Natural killer cell (primary cell): ENCODE measurements at places on chromosomes 7 and 10.

DNA sequence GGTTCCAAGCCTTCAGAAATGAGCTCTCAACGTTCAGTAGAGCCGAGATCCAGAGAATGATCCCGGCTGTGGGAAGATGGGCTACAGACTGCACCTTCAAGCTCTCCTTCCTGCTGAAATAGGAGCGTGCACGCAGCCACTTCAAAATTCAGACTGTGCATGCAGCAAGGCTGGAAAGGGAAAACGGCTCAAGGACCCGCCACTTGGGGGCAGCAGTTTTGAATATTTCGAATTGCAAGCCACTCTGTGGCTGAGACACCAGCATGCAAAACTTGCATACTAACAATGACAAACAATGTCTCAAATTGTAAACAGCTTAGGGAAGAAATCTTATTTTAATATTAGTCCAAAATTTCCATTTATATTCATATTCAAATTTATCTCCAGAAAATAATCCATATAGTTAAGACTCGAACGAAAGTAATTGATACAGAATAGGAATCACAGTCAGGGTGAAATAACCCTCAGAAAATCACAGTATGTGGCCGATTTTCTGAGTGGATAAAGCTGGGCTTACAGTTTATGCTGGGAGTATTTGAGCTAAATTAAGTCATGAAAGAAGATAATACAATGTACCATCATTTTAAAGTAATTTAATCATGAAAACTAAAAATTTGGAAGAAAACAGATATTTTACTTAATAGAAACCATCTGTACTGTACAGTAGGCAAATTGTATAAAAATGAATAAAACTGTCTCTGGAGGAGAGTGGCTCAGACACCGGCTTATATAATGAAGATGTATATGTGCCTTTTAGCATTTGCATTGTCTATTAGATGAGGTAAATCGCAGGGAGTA is 137.9 kb upstream of the MKI67 start:
- H3K27ac ChIP-seq: no peak overlapping the region
- peak; percentile 51 for DNase-seq
- H3K36me3 ChIP-seq: no peaks in the 10 kb centered on the region
- H3K4me1 ChIP-seq: no peaks in the 10 kb centered on the region
- H3K27me3 ChIP-seq: peaks cover 11% of the 10 kb centered on the region

GRCh38 chr10:36185097-36185496 is 543.0 kb upstream of the FZD8 start:
- DNase-seq: no peak
- H3K27me3 ChIP-seq: no peaks in the 10 kb centered on the region
- no peaks in the 10 kb centered on the region for H3K36me3 ChIP-seq
- no peak overlapping the region for H3K4me3 ChIP-seq
- no peak overlapping the region for H3K27ac ChIP-seq

DNA sequence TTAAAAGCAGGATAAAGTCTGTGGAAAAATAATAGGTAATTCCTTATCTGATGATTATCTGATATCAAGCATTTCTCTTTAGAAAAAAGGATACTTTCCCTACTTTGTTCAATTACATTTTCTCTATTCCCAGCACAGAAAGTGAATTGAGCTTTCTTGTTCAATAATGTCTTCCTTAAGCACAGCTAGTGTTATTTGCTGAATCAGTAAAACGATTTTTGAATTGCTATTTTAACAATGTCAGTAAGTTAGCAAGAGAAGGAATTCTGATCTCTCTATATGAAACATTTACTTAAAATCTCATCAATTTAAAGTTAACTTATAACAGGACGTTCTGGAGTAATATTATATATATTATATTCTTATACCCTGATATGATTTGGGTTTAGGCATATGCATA is 337.2 kb upstream of the ANKRD30A start:
- H3K4me1 ChIP-seq: no peaks in the 10 kb centered on the region
- no peaks in the 10 kb centered on the region for H3K27me3 ChIP-seq
- H3K27ac ChIP-seq: no peak overlapping the region
- no peaks in the 10 kb centered on the region for H3K36me3 ChIP-seq
- H3K4me3 ChIP-seq: no peak overlapping the region

GRCh38 chr10:132282667-132283603 is 24.8 kb downstream of the STK32C start:
- H3K27ac ChIP-seq: no peak overlapping the region
- H3K36me3 ChIP-seq: no peaks in the 10 kb centered on the region
- no peaks in the 10 kb centered on the region for H3K27me3 ChIP-seq
- no peaks in the 10 kb centered on the region for H3K4me1 ChIP-seq

- no peaks in the 10 kb centered on the region for H3K27me3 ChIP-seq
- no peaks in the 10 kb centered on the region for H3K4me1 ChIP-seq
- no peak overlapping the region for H3K27ac ChIP-seq
- H3K36me3 ChIP-seq: no peaks in the 10 kb centered on the region
- no peak overlapping the region for H3K4me3 ChIP-seq
- no peak for DNase-seq
Measured at GRCh38 chr7:158033196-158033595, 554.4 kb downstream of the PTPRN2 start.

DNA sequence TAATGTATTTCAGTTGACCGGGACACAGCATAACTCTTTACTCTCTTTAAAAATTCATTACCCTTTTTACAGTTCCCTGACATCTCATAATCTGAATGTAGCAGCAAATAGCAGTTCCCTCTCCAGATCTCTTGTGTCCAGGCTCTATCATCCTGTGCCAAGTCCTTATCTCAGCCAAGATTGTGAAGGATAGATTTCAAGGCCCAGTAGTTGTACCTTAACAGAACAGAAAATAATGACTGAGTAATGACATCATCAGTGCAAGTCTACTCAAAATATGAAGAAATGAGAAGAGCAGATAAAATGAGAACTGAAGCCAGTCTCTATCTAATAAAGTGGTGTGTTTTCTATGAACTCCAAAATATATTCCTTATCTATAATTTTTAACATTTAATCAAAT is 92.6 kb downstream of the TFEC start:
- no peaks in the 10 kb centered on the region for H3K36me3 ChIP-seq
- H3K4me3 ChIP-seq: no peak overlapping the region
- H3K27me3 ChIP-seq: no peaks in the 10 kb centered on the region
- H3K27ac ChIP-seq: no peak overlapping the region

DNA sequence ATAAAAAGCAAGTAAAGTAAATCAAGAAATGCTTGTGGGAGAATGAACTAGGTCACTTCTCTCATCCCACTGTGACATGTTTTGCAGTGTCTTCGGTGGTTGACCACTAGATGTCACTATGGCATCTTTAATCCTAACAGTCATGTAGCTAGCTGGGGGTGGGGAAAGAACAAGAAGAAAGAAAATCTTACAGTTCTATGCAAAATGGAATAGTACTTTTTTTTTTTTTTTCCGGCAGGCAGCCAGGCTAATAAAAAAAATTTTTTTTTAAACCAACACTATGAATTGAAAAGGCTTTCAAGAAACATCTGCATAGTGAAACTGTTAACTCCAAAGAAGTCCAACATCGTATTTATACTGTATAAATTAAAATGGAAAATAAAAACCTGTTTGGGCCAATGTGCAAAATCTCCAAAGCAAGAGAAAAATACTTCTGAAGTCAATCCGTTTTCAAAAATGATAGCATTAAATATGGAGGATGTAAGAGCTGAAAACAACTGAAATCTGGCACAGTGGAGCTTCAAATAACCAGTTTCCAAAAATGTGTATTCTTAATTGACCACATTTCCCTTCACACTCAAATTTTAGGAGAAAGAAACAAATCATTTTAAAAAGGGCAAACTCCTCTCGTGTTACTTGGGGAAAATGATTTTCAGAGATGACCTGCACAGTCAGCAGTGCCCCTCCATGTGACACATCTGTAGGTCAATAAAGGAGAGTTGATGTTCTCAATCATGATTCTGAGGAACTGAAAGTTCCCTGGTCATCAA is 38.5 kb downstream of the CDK1 start:
- no peaks in the 10 kb centered on the region for H3K27me3 ChIP-seq
- no peaks in the 10 kb centered on the region for H3K4me1 ChIP-seq
- no peak for DNase-seq

- DNase-seq: no peak
- no peaks in the 10 kb centered on the region for H3K36me3 ChIP-seq
- H3K27me3 ChIP-seq: no peaks in the 10 kb centered on the region
- no peak overlapping the region for H3K4me3 ChIP-seq
- H3K27ac ChIP-seq: no peak overlapping the region
Measured at GRCh38 chr7:151312831-151313809, 28.5 kb upstream of the NUB1 start.

DNA sequence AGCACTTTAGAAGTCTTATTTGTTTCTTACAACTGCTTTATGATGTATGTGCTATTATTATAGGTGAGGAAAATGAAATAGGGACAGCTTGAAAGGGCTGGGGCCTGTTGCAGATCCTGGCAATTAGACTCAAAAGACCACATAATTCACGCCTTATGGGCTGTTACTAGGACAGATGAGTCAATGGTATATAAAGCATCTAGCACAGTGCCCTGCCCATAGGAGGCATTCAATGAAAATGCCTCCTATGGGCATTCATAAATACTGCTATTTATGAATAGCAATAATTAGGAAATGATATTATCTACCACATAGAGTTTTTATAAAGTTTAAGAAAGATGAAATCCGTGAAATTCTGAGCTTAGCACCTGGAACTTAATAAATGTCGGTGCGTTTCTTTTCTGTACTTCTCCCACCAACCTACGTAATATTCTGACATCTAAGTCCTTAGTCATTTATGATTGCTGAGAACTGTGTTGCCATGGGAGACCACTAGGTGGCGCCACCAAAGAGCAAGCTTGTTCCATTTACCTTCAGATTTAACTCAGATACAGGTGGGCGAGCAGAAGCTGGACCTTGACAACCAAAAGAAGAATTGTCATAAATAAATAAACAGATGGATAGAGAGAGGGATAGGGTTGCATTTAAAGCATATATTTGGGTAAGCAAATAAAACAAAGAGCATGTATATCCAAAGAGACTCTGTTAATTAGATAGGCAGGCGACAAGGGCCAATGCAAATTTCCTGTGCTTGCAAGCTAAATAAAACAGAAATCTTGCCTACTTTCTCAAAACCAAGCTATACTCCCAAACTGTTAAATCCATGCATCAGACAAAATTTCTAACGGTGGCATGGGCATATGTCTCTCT is 699.9 kb downstream of the INHBA start:
- H3K36me3 ChIP-seq: no peaks in the 10 kb centered on the region
- no peaks in the 10 kb centered on the region for H3K27me3 ChIP-seq
- no peak overlapping the region for H3K27ac ChIP-seq
- DNase-seq: peak; percentile 2
- H3K4me1 ChIP-seq: no peaks in the 10 kb centered on the region

DNA sequence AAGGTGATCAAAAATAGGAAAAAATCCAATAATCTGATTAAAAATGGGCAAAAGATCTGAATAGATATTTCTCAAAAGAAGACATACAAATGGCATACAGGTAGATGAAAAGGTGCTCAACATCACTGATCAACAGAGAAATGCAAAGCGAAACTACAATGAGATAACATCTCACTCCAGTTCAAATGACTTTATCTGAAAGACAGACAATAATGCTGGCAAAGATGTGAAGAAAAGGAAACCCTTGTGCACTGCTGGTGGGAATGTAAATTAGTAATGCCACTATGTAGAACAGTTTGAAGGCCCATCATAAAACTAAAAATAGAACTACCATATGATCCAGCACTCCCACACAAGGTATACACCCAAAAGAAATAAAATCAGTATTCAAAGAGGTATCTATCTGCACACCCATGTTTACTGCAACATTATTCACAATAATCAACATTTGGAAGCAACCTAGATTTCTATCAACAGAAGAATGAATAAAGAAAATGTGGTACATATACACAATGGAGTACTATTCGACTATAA is 85.0 kb downstream of the LRRN3 start:
- H3K27me3 ChIP-seq: no peaks in the 10 kb centered on the region
- no peaks in the 10 kb centered on the region for H3K36me3 ChIP-seq
- DNase-seq: peak; percentile 8
- no peaks in the 10 kb centered on the region for H3K4me1 ChIP-seq

DNA sequence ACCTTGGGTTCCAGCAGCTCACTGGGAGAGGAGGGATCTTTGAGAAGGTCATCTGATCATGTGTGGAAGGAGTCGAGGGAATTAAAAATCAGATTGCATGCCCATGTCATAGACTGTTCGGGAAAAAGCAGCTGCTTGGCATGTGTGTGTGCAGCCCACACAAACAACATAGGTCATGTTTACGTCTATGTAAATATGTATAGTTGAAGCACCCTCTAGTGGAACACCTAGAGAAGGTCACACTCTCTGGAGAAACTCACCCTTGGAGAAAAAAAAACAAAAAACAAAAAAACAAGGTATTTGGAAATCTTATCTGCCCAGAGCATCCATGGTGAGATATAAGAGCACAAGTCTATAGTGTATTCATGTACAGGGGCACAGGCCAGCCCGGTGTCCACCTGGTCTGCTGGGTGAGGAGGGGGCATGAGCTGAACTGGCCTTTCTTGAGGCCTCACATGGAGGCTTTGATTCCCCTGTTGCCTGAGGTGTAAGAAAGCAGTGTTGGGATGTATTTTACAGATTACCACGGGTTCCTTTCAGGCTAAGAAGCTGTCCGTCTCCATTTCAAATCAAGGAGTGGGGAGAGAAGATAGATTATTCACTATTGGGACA is 98.0 kb downstream of the NPY start:
- no peaks in the 10 kb centered on the region for H3K4me1 ChIP-seq
- DNase-seq: peak; percentile 4
- no peaks in the 10 kb centered on the region for H3K36me3 ChIP-seq
- H3K4me3 ChIP-seq: no peak overlapping the region

- no peak for DNase-seq
- H3K27me3 ChIP-seq: no peaks in the 10 kb centered on the region
- H3K4me3 ChIP-seq: no peak overlapping the region
- no peak overlapping the region for H3K27ac ChIP-seq
- H3K36me3 ChIP-seq: no peaks in the 10 kb centered on the region
- no peaks in the 10 kb centered on the region for H3K4me1 ChIP-seq
Measured at GRCh38 chr7:50560865-50561351, 4.3 kb downstream of the DDC start.

GRCh38 chr10:32105782-32106382 is 49.7 kb upstream of the KIF5B start:
- H3K4me1 ChIP-seq: no peaks in the 10 kb centered on the region
- H3K27ac ChIP-seq: no peak overlapping the region
- H3K27me3 ChIP-seq: no peaks in the 10 kb centered on the region
- no peaks in the 10 kb centered on the region for H3K36me3 ChIP-seq

GRCh38 chr7:103658055-103659005 is 212.3 kb upstream of the SLC26A5 start:
- no peaks in the 10 kb centered on the region for H3K4me1 ChIP-seq
- H3K27me3 ChIP-seq: no peaks in the 10 kb centered on the region
- no peak overlapping the region for H3K27ac ChIP-seq
- H3K4me3 ChIP-seq: no peak overlapping the region
